ENCODE measurements at places on chromosomes 4 and X.

DNA sequence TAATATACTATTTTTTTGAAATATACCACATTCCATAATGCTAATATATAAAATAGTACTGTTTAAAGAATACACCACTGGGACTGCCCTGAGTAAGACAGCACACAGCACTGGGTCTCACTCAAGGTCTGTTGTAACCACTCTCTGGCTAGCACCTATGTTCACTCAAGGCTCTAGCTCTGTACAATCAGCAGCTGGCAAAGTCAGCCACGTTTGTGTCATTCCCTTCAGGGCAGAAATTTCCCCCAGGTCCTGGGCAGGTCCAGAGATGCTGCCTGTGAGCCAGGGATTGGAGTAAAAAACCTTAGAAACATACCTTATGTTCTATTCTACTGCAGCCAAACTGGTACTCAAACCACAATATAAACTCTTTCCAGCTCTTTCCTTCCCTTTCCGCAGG is 1160.2 kb upstream of the ADGRL3 start:
- no peak for DNase-seq

- DNase-seq: peak; percentile 40
Observed at GRCh38 chr4:133320576-133321170, 171.6 kb downstream of the PCDH10 start.

GRCh38 chrX:13693341-13693961 is 4.5 kb downstream of the RAB9A start:
- no peak for DNase-seq

- DNase-seq: peak; percentile 46
Observed at GRCh38 chr4:143386812-143387211, 50.1 kb downstream of the GAB1 start.

- peak; percentile 64 for DNase-seq
Observed at GRCh38 chr4:149997881-149998421, 80.3 kb upstream of the DCLK2 start.

- no peak for DNase-seq
Observed at GRCh38 chr4:20543131-20543530, 157.1 kb upstream of the PACRGL start.

- DNase-seq: peak; percentile 17
Observed at GRCh38 chrX:38768079-38768478, 33.2 kb upstream of the MID1IP1 start.

DNA sequence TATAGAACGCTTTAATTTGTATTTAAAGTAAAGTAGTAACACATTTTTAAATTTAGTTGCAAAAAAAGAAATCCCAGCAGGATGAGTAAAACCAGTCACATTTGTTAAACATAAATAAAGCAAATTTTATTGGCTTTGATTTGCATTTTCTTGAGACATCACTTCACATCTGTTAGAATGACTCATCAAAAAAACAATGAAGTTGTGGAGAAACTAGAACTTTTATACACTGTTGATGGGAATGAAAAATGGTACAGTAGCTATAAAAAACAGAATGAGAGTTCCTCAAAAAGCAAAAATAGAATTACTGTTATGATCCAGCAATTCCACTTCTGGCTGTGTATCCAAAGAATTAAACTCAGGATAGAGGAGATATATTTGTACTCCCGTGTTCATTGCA is 454.0 kb upstream of the KLHL4 start:
- no peak for DNase-seq

DNA sequence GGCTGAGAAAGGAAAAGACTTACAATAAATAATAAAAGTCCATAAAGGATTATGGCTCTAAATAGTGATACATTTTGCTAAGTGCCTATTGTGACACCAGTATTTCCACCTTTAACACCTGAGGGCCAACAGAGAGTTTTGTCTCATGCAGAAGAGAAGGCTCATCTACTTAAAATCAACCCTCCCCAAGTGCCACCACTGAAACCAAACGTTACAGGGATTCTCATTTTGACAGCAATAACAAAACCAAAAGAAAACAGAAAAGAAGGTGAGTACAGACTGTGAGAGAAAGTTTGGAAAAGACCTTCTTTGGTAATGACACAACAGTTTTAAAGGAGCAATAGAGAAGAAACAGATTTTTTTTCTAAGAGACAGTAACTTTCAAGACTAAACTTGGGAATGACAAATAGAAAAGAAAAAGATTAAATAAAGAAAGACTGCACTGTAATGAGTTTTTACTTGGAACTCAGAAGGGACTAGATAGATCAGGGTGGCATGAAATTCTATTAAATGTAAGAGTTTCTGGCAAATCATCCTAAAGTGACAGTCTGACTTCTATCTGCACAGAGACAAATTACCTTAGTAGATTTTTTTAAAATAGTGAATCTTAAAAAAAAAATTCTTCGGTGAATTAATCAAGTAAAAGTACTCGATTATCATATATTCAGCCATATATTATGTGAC is 109.7 kb downstream of the ZNF827 start:
- no peak for DNase-seq

GRCh38 chrX:40303256-40304077 is 205.7 kb upstream of the BCOR start:
- no peak for DNase-seq

GRCh38 chr4:159052315-159052714 is 50.6 kb upstream of the RAPGEF2 start:
- DNase-seq: no peak

DNA sequence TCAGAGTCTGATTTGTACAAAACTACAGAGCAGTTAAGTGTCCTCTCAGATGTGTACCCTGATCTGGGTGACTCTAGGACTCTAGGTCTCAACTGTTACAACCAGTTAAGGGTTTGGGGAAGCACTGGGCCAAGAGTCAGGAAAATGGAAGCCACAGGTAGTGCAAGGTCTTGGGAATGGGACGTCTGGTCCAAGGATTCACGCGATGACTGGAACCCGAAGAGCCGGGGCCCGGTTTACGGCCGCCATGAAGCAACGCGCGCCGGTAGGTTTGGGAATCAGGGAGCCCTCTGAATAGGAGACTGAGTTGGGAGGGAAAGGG is 321 bp upstream of the HPRT1 start:
- peak; percentile 9 for DNase-seq

DNA sequence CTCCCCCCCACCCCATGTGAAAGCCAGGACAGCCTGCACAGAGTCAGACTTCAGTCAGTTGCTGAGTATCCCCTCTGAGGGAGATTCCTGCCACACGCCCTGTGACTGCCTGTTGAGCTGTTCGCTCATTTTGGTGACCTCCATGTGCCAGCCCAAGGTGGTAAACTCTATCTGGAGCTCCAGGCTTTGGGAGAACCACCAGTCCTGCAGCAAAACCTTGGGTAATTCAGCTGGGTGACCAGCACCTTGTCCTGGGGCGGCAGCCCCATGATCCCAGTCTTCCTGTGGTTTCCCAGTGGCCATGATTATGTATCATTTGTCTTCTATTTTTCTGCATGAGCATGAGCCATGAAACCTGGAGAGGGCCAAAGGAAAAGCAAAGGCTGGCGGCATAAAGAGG is 73.4 kb downstream of the NBDY start:
- no peak for DNase-seq

- DNase-seq: no peak
Observed at GRCh38 chrX:77527233-77528001, 80.2 kb downstream of the FGF16 start.

GRCh38 chr4:77433418-77433733 is 172.2 kb upstream of the CXCL13 start:
- DNase-seq: peak; percentile 43

GRCh38 chr4:128275346-128275745 is 12.3 kb downstream of the PGRMC2 start:
- DNase-seq: peak; percentile 61

- no peak for DNase-seq
Observed at GRCh38 chr4:157012296-157012695, 40.7 kb upstream of the PDGFC start.

- no peak for DNase-seq
Observed at GRCh38 chrX:44227991-44228390, 115.5 kb downstream of the EFHC2 start.

- DNase-seq: peak; percentile 74
Observed at GRCh38 chr4:7876201-7876875, 63.3 kb downstream of the AFAP1 start.

Data from iris pigment epithelial cell (primary cell).